ENCODE measurements at places on chromosomes 1 and 21. TPM values are rescaled to one million over a fixed set of nuclear protein-coding genes. Genes with fewer than 3 reads are reported as not detected.

DNA sequence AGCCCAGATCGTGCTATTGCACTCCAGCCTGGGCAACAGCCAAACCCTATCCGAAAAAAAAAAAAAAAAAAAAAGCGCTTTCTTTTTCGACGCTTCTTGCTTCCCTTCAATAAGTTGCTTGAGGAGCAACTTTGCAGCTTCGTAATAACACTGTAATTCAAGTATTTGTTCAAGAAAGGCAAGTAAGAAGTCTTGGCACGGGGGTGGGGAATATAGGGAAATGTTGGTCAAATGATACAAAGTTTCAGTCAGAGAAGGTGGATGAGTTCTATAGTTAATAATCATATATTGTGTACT lies 871 bp upstream of the PSMA5 start:
- no peak for DNase-seq

HCRTR1 gene
- 0.58 TPM for total RNA-seq

GRCh38 chr1:6420454-6421042 lies 829 bp upstream of the HES2 start:
- DNase-seq, result no peak

MANEAL gene
- 2.2 TPM for total RNA-seq

- DNase-seq, result no peak
Measured at GRCh38 chr1:72326494-72326893, 44.2 kb upstream of the NEGR1 start.

PIGC gene
- total RNA-seq, result 19.3 TPM

RAD54L gene
- 1.3 TPM for total RNA-seq

PPT1 gene
- total RNA-seq, result 70.7 TPM

B3GALT6 gene
- 63.4 TPM for total RNA-seq

DNA sequence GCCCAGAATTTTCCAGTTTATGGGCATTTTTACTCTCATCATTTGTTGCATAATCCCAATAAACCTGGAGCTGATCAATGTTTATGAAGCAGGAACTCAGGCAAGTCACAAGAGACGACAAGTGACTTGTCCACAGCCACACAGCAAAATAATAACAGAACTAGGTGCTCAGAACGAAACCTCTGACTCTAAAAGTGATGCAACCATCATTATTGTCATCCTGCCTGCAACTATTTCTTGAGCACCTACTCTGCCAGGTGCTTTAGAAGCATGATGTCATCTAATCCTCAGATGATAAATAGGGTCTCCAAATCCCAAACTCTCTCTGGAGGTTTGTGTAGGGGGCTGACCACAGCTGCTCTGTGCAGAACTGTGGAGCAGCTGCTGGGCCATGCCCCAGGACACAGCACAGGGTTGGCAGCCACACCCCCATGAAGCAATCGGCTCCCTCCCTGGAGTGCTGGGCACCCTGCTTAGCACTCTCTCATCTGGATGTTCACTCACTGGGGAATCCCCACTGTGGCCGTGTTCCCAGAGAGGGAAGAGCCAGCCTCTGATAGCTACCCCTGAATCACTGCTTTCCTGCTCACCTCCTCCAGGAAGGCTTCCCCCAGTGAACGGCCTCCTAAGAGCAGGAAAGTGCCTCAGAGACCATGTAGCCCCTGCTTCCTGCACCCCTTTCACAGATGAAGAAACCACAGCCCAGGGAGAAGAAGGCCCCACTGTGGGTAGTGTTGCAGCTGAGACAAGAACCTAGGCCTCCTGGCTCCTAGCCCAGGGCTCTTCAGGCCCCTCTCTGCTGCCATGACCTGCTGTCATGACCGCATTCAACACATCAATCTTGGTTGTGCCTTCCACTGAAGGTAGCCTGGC lies 2.1 kb downstream of the TTC22 start:
- DNase-seq, result no peak

- no peak for DNase-seq
Measured at GRCh38 chr1:85195703-85196102, 5.1 kb downstream of the SYDE2 start.

GBP6 gene
- not detected for total RNA-seq

DNA sequence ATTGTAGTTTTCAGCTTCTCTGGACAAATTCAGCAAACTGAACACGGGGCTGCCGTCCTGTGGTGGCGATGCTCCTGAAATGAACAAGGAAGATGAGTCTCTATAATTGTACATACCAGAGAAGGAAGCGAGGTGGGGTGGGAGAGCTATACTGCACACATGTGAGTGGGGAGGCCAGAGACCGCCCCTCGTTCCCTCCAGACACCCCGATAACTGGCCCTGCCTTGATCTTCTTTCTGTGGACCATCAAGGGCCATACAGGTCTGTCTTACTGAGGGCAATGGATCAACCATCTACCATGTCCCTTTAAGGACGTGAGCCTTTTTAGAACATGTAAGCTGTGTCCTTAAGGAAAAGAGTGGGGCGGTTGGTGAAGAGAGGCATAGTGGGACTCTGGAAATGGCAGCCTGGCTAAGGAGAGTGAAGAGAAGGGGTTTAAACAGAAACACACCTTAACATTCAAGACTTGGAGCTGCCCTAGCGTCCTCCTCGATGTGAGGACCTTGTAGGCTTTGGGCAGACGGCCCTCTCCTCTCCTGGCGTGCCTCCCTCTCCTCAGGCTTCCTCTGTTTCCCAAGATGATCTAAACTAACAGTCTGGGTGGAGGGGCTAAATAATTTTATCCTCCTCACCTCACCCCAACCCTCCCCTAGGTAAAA lies 5.8 kb downstream of the PLEKHO1 start:
- DNase-seq, result no peak

DNA sequence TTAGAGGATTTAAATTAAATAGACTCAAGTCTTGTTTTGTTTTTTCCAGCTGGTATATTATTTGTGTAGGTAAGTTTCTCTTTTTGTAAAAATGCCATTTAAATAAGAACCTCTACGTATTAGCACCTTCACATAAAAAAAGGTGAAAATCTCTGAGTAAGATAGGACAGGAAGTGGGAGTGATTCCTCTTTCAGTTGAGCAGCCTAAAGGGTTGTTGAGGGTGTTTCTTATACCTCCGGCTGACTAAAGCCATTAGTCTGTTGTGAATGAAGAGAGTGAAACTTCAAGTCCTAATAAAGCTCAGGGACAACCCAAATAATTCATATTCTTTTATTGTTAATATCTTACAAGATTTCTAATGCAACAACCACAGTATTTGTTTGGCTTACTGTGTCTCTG lies 188.7 kb downstream of the CHRM3 start:
- no peak for DNase-seq

HPDL gene
- total RNA-seq, result 0.24 TPM

DNA sequence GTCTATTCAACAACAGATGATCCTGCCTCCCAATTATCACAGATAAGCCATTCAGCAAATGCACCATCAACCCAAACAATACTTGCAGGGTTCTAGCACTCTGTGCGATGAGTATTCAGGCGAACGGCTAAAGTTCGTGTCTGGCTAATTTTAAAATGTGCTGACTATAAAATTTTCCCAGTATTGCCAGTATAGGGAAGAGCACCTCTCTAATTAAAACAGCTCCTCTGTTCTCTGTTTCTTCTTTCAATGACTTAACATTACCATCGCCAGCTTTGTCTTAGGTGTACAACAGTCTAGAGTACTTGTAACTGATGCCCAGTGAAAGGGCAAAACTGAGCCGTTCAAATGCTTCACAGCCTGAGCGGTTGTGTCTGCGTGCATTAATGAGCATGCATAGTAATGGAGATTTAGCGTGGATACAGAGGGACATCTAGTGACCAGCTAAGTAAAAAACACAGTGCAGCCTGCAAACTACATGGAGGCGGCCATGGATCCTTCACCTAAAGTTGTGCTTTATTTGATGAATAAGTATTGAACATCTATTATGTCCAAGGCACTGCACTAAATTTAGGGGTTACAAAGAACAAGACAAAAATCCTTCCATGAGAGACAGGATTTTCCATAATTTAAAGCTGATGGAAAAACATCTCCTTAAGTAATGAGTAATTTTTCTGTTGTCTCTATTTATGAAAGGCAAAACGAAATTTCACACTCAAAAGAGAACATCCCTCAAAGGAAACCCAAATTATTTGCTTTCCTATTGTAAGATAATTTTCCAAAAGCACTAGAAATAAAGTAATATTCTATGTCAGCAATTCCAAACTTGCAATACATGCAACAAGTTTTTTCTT lies 120.0 kb downstream of the SETD4 start:
- DNase-seq, result peak; percentile 60

KRTAP7-1 gene
- total RNA-seq, result not detected

TRIM58 gene
- 2.4 TPM for total RNA-seq

DNA sequence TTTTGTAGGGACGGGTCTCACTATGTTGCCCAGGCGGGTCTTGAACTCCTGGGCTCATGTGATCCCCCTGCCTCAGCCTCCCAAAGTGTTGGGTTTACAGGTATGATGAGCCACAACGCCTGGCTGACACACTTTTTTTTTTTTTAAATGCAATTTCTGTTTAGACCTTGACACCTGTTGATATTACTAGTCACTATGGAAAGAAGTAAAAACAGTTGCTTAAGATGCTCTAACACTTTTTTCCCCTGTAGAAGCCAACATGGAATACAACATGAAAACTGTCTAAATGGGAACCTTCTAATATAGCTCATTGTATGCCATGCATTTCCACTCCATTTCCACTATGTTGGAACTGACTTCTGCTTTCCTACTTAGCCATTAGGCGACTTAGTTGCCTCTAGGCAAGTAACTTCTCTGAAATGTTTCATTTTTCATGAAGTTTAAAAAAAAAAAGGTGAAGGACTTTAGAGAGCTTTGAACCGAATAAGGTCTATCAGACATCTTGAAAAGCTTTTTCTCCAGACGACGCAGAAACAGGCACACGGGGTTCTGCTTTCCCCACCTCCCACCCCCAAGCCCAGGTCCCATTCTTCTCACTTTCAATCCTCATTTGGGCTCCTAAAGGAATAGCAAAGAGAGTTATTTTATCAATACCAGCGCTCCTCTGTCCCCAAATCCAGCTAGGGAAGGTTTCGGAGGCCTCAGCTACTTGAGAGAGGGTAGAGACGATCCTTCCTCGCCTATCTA lies 648 bp upstream of the DR1 start:
- no peak for DNase-seq

GRCh38 chr1:175045519-175045918 lies 22.1 kb upstream of the TNN start:
- no peak for DNase-seq

Data from glomerular endothelial cell (primary cell).